ENCODE measurements at places on chromosomes 13 and 19. TPM values are rescaled to one million over a fixed set of nuclear protein-coding genes. Genes with fewer than 3 reads are reported as not detected.

The N4BP2L1 gene
- polyA plus RNA-seq = 10.1 TPM

The GAPDHS gene
- not detected for polyA plus RNA-seq

The CFAP97D2 gene
- not detected for polyA plus RNA-seq

The ZSCAN4 gene
- not detected for polyA plus RNA-seq

The ZNF714 gene
- 2.0 TPM for polyA plus RNA-seq

The IRGC gene
- polyA plus RNA-seq = not detected

The PSG1 gene
- not detected for polyA plus RNA-seq

The ACP7 gene
- polyA plus RNA-seq = 0.13 TPM

The CEBPA gene
- 6.6 TPM for polyA plus RNA-seq

The TUBA3C gene
- polyA plus RNA-seq = not detected

The NLRP5 gene
- not detected for polyA plus RNA-seq

The ANKRD24 gene
- polyA plus RNA-seq = 1.8 TPM

The U2AF2 gene
- polyA plus RNA-seq = 54.8 TPM

The GSX1 gene
- polyA plus RNA-seq = not detected

The PGLYRP2 gene
- polyA plus RNA-seq = not detected

The ITGBL1 gene
- polyA plus RNA-seq = 1.4 TPM

The FPR3 gene
- polyA plus RNA-seq = 1.1 TPM

The TEX26 gene
- polyA plus RNA-seq = not detected

The GPC6 gene
- 6.2 TPM for polyA plus RNA-seq

The FAM98C gene
- 25.2 TPM for polyA plus RNA-seq

The FCHO1 gene
- 0.52 TPM for polyA plus RNA-seq

The SYNGR4 gene
- polyA plus RNA-seq = not detected

The NBEA gene
- polyA plus RNA-seq = 4.7 TPM

The TBXA2R gene
- 8.8 TPM for polyA plus RNA-seq

The ZNF577 gene
- 32.2 TPM for polyA plus RNA-seq

The PNMA8A gene
- 12.5 TPM for polyA plus RNA-seq

The ZNF284 gene
- 1.2 TPM for polyA plus RNA-seq

The PROZ gene
- polyA plus RNA-seq = 20.0 TPM

The PCDH9 gene
- polyA plus RNA-seq = 1.6 TPM

All from kidney (tissue), 22 donors.